ELF-1 (cell line): ENCODE measurements at places on chromosomes 16 and 17.
A peak's percentile ranks its signal among the peaks of the same experiment; 100 is the strongest.

DNA sequence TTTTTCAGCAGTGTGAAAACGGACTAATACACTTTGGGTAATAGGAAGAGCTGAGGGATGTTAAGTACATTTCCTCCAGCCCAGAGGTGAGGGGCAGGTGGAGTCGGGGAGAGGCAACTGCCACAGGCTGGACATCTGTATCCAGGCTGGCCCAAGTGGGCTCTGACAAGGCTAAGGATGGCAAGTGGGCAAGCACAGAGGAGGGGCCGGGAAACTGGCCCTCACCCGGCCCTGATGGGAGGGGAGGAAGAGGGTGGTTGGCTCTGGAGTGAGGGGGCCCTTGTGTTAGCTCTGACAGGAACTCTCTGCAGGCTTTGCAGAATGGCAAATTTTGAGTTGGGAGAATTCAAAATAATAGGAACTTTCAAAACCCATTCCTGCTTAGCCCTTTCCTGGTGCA is 251.0 kb upstream of the TNRC6C start:
- no peak for DNase-seq

DNA sequence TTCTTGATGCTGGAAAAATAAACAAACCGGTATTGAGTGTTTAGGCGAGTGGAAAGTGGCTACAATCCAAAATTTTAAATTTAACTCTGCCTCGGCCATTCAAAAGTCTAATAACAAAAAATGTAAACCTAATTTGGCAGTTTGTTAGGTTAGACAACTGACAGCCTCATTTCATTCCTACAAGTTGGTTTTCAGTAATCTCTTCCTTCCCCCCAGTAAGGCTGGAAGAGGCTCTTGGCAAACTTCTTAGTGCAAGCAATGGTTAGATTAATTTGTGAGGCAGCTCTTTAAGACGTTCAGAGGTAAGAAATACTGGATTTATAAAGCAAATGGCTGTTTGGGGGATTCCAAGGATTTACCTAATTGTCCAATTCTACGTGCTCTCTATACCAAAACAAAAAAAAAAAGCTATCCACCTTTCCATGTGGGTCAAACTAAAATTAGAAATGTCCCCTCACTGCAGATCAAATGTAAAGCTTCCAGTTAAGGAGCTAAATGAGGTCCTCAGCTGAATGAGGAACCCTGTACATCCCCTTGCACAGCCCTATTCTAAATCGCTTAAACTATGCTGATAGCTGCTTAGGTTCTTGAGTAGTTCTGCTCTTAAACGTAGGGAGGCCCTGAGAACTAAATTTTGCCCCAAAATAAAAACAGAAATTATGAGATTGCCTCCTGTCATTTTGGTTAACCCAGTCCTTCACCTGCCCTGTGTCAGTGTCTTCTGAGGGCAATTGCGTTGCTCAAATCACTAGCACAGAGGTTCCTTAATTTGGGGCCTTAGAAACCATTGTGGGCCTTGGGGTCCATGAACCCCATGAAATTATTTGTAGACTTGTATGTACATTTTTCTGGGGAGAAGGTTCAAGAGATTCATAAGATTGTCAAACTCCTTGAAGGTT is 2.9 kb downstream of the HEXIM1 start:
- DNase-seq, result no peak

- peak; percentile 8 for DNase-seq
These were observed 21.7 kb upstream of the TMEM220 start for GRCh38 chr17:10751563-10751962.

GRCh38 chr16:10979717-10980601 is 35.6 kb downstream of the CLEC16A start:
- DNase-seq, result no peak

GRCh38 chr17:27489045-27489715 is 32.9 kb downstream of the KSR1 start:
- peak; percentile 48 for DNase-seq

- DNase-seq, result no peak
These were observed 73.9 kb downstream of the STH start for GRCh38 chr17:46072998-46073397.

- DNase-seq, result peak; percentile 66
These were observed 1.1 kb downstream of the CD79B start for GRCh38 chr17:63930951-63931575.

DNA sequence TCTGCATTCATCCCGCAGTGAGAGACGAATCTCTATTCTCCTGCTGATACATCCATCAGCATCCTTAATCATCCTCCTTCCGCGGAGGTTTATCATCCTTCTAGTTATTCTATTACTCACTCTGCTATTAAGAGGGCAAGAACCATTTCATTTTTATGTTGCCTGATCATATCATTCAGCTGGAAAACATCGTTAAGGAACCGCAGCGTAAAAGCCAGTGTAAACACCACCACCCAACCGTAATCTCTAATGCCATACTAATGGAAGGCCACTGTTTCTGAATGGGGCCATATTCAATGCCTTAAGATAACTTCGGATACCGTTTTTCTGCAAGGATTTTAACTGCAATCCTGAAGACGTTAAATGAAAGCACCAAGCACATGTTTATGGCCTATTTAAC is 36.7 kb upstream of the ERCC4 start:
- DNase-seq, result no peak

GRCh38 chr16:80656711-80657150 is 115.9 kb downstream of the DYNLRB2 start:
- DNase-seq, result no peak

DNA sequence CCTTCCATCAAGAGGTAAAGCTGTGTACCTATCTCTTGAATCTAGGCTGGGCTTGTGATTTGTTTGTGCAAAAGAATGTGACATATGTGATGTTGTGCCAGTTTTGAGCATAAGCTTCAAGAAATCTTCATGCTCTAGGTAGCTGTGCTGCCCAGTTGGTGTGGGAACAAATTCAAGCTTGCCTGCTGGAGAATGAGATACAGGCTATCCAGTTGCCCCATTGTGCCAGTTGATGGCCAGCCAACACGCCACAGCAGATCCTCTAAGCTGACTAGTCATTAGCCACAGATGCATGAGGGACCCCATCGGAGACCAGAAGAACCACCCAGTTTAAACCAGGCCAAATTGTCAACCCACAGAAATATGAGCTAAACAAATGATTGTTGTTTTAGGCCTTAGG is 180.5 kb upstream of the MPHOSPH6 start:
- DNase-seq, result no peak

- DNase-seq, result no peak
These were observed 5.3 kb downstream of the RPUSD1 start for GRCh38 chr16:782766-783403.

- DNase-seq, result no peak
These were observed 19.1 kb upstream of the COPRS start for GRCh38 chr17:31877911-31878702.

DNA sequence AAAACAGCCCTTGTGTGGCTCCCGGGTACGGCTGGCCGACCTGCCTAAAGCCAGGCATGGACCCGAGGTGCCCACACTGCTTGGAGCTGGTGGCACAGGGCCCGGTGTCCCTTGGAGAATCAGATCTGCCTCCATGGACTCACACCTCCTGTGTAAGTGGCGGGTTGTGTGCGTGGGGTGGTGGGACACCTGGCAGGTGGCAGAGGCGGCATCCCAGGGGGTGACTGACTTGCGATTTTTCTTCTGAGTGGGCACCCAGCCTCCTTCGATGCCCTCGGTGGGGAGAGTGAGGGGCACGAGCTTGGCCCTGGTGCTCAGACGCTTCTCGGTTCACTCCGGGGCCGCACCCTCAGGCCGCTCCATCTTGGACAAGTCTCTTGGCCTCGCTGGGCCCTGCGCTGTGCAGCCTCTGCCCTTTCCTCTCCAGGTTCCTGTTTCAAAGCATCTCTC is 35.8 kb downstream of the METRNL start:
- no peak for DNase-seq

DNA sequence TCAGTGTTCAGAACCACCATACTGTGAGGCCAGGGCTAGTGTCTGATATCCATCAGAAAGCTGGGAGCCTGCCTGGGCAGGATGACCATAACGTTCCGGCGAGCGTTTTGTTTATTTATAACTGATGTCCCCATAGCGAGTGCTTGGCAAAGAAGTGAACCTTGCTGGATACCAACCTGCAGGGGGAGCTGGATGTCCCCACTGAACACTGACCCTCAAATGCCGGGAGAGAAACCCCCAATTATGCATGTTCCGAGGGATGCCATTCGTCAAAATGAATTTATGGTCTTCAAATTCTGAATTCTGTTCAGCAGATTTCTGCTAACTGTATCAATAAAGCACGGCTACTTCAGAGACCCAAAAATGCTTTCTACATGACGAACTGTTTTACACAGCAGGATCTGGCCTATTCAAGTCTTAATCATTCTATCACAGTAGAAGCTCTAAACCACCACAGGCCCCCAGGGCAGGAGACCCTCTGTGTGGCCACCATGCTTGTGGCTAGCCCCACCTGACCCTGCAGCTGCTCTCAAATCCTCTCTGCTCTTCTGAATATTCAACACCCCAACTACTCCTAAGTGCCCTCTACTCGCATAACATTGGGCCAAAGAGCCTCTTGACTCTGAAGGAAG is 15.2 kb downstream of the MED24 start:
- peak; percentile 52 for DNase-seq

DNA sequence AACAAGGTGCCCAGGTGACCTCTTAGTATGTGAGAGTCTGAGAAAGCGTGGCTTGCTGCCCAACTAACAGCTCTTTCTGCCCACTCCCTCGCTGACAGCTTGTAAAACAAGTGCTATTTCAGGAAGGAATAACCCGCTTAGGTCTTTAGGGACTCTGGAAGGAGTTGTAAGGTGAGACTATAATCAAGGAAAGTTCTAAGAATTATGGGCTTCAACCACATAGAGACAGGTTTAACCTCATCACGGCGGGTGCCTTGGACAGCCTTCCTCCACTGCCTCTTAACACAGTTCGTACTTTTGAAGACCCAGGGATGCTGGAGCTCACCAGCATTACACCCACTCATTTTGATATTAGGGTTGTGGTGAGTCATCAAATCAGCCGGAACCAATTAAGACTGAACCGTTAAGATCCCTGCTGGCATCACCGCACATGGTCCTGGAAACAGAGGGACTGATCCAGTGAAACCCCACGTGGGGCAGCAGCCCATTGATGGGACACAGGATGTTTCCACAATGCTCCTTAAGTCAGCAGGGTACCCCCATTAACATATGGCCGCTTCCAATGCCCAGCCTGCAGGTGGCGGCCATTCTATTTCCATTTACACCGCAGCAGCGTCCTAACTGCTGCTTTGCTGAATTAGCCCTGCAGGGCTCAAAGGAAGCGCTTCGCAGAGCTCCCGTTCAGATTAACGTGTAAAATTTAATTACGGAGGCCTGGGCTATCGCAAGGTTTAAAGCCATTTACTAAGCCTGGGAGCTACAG is 176.6 kb upstream of the SDK2 start:
- DNase-seq, result peak; percentile 77
